ENCODE measurements at places on chromosomes 1 and 21. TPM values are rescaled to one million over a fixed set of nuclear protein-coding genes. Genes with fewer than 3 reads are reported as not detected.

DNA sequence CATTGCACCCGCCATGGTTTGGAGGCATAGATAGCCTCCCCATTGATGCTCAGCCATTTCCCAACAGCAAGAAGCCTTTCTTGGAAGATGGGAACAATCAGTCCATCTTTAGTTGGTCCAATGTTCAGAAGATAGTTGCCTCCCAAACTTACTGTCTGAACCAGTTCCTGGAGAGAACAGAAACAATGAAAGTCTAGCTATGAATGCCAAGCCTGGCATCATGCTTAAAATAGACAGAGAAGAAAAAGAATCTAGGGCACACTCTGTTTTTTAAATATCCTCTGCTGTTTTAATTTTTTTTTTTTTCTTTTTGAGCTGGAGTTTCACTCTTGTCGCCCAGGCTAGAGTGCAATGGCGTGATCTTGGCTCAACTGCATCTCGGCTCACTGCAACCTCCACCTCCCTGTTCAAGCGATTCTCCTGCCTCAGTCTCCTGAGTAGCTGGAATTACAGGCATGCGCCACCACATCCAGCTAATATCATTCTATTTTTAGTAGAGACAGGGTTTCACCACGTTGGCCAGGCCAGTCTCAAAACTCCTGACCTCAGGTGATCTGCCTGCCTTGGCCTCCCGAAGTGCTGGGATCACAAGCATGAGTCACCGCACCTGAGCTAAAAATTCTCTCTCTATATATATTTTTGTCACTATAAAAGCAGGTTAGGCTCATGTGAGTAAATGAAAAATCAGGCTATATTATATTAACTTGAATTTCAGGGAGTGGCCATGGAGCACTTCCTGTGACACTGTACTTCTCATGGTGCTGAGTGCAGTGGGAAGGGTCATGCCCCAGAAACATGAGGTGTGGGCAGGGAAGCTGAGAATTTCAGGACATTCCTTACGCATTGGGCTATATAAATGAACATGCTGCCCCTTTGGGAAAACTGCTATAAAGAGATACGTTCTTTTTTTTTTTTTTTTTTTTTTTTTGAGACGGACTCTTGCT lies 19.1 kb downstream of the FUCA1 start:
- no peak for DNase-seq

DNA sequence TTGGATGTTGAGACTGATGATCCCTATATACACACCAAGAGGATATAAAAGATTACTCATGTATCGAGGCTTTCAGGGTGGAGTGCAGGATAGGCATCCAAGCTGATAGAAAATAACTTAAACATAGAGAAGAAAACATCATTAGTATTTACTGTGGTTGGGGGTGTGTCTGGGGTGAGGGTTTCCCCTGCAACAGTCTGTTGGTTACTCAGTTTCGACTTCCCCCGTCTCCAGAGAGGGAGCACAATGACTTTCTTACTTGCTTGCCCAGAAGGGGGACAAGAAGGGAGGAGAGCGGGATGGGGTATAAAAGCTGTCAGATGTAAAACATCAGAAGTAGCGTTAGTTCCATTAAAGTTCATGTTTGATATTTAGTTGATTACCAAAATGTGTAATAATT lies 717.4 kb upstream of the ZP4 start:
- DNase-seq: no peak

SLC9C2 gene
- total RNA-seq: not detected

UBXN10 gene
- not detected for total RNA-seq

Measured in M059J (cell line).